Stomach (tissue), 19 donors: ENCODE measurements at places on chromosomes 12 and 14. TPM values are rescaled to one million over a fixed set of nuclear protein-coding genes. Genes with fewer than 3 reads are reported as not detected.

- DNase-seq = no peak
- no peak overlapping the region for H3K4me3 ChIP-seq
- no peaks in the 10 kb centered on the region for H3K27me3 ChIP-seq
- H3K4me1 ChIP-seq = peaks cover 52% of the 10 kb centered on the region
- H3K27ac ChIP-seq = peak overlapping the region; percentile 57
Measured at GRCh38 chr14:95530473-95531276, 4.2 kb upstream of the GLRX5 start.

- DNase-seq = no peak
- H3K27ac ChIP-seq = peak overlapping the region; percentile 68
- peaks cover 21% of the 10 kb centered on the region for H3K27me3 ChIP-seq
- no peaks in the 10 kb centered on the region for H3K36me3 ChIP-seq
- no peaks in the 10 kb centered on the region for H3K4me1 ChIP-seq
Measured at GRCh38 chr12:99983456-99984258, 1.1 kb downstream of the ANKS1B start.

P2RX7 gene
- 0.31 TPM for polyA plus RNA-seq

DNA sequence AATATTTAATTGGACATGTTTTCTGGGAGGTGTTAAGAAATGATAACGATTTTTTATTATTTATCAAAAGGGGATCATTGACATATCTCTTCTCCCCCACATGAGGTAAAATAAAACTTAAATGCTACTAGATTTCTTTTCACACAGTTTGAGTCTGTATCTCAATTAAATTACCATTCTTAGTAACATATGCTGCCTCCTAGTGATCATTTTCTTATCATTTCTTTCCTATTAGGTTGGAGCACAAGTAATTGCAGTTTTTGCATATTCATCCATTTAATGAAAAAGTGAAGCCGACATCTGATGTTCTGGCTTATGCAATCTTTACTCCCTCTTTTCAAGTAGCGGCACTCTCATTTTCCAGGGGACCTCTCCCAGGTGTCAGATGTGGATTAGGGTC is 24.9 kb downstream of the PUS7L start:
- H3K36me3 ChIP-seq = peaks cover 64% of the 10 kb centered on the region
- DNase-seq = no peak
- no peak overlapping the region for H3K4me3 ChIP-seq
- no peaks in the 10 kb centered on the region for H3K27me3 ChIP-seq
- H3K27ac ChIP-seq = no peak overlapping the region
- no peaks in the 10 kb centered on the region for H3K4me1 ChIP-seq

HNF1A gene
- polyA plus RNA-seq = 4.4 TPM

PMEL gene
- 2.1 TPM for polyA plus RNA-seq

GRCh38 chr14:89284333-89285058 is 132.5 kb downstream of the FOXN3 start:
- peaks cover 7% of the 10 kb centered on the region for H3K4me1 ChIP-seq
- H3K27ac ChIP-seq = no peak overlapping the region
- no peak for DNase-seq
- H3K4me3 ChIP-seq = no peak overlapping the region
- H3K27me3 ChIP-seq = no peaks in the 10 kb centered on the region
- peaks cover 12% of the 10 kb centered on the region for H3K36me3 ChIP-seq

DNA sequence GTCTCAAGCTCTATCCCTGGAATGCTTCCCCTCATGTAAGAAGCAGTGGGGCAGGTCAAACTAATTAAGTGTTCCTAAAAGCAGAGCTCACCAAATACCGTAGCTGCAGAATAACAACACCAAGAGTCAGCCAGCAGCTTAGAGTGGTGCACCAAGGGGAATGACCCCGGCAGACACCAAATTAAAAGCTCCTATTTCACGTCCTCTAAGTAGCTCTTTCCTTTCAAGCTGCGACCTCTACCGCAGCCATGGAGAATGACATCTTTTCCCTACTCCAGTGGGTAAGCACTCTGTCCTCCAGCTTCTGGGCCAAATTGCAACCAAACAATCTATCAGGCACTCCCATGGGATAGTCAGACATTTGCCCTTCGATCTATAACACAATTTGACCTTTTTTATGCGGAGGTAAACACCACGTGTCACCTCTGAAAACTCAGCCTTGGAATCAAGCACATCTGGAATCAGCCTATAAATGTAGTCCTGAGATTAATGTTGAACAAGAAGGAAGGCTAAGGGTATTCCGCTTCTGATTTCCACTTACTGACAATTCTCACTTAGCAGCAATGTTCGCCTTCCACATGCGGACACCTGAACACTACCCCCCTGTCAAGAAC is 67.6 kb upstream of the CDKN3 start:
- H3K27me3 ChIP-seq = no peaks in the 10 kb centered on the region
- no peaks in the 10 kb centered on the region for H3K36me3 ChIP-seq
- no peak overlapping the region for H3K27ac ChIP-seq
- H3K4me3 ChIP-seq = no peak overlapping the region
- peak; percentile 81 for DNase-seq

DNA sequence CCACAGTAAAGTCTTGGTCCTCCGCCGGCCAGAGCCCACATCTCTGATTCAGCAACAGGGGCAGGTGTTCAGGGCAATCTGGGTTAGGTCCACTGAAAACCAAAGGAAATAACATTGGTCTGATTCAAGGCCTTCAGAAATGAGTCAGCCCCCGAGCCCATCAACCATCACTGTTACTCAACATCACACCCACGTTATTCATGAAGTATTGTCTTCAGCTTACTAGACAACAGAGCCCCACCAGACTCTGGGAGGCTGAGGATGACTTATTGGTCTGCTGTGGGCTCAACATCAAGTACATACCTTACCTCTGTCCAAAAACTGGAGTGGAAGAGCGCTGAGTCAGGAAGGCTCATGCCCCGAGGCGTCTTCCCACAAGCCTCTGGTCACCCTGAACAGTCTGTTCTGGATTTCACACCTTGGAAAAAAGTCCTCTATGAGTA is 97.5 kb downstream of the ZFP36L1 start:
- H3K27ac ChIP-seq = no peak overlapping the region
- no peaks in the 10 kb centered on the region for H3K4me1 ChIP-seq
- no peaks in the 10 kb centered on the region for H3K36me3 ChIP-seq
- no peak for DNase-seq
- no peak overlapping the region for H3K4me3 ChIP-seq

GRCh38 chr12:11969437-11970154 is 101.1 kb upstream of the BCL2L14 start:
- H3K27me3 ChIP-seq = no peaks in the 10 kb centered on the region
- no peaks in the 10 kb centered on the region for H3K4me1 ChIP-seq
- DNase-seq = no peak
- no peak overlapping the region for H3K27ac ChIP-seq
- H3K36me3 ChIP-seq = no peaks in the 10 kb centered on the region

DNA sequence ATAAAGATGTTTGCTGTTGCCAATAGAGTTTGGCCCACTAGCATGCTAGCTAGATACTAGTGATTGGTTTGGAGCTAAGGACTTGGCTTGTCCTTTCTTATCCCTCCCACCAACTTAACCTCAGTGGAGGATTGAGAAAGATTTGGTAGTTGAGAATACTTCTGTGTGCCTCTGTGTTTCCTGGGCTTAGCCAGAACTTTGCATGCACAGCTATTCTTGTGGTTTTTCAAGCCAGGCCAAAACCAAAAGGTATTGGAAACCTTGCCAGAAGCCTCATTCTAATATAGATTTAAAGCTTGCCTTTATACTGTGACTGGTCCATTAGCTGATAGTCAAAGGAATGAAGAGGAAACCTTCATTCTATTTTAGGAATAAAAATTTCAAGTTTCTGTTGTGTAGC is 188.5 kb downstream of the CCDC91 start:
- H3K27ac ChIP-seq = no peak overlapping the region
- no peak for DNase-seq
- no peak overlapping the region for H3K4me3 ChIP-seq
- no peaks in the 10 kb centered on the region for H3K4me1 ChIP-seq

DNA sequence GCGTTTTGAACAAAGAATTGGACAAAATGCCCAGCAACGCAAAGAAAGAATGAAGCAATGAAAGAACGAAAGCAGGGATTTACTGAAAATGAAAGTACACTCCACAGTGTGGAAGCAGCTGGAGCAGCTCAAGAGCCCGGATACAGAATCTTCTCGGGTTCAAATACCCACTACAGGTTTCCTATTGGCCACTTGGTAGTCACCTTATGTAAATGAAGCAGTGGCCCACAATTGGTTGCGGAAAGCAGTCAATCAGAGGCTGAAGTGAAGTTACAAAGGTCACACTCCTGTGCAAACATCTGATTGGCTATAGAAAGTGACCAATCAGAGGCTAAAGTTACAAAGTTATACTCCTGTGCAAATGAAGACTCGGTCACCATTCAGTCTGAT is 15.0 kb upstream of the PPP1R13B start:
- peaks cover 6% of the 10 kb centered on the region for H3K4me1 ChIP-seq
- H3K27ac ChIP-seq = no peak overlapping the region
- no peaks in the 10 kb centered on the region for H3K36me3 ChIP-seq

TMEM120B gene
- 4.4 TPM for polyA plus RNA-seq

KRT79 gene
- 0.15 TPM for polyA plus RNA-seq

GRCh38 chr12:106625976-106626375 is 43.2 kb downstream of the RFX4 start:
- no peaks in the 10 kb centered on the region for H3K36me3 ChIP-seq
- no peaks in the 10 kb centered on the region for H3K4me1 ChIP-seq
- H3K4me3 ChIP-seq = no peak overlapping the region
- H3K27me3 ChIP-seq = no peaks in the 10 kb centered on the region
- H3K27ac ChIP-seq = no peak overlapping the region
- no peak for DNase-seq

DNA sequence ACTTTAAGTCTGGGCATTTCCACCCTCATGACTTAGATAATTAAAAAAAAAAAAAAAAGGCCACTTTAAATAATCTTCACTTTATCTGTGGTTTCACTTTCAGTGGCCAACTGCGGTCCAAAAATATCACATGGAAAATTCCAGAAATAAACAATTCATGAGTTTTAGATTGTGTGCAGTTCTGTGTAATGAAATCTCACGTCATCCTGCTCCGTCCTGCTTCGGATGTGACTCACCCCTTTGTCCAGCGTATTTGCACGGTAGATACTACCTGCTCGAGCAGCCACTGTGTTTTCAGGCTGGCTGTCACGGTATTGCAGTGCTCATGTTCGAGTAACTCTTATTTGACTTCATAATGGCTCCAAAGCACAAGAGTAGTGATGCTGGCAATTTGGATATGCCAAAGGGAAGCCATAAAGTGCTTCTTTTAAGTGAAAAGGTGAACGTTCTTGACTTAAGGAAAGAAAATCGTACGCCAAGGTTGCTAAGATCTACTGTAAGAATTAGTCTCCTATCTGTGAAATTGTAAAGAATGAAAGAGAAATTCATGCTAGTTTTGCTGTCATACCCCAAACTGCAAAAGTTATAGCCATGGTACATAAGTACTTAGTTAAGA is 2.4 kb downstream of the E2F7 start:
- peaks cover 28% of the 10 kb centered on the region for H3K4me1 ChIP-seq
- H3K27me3 ChIP-seq = peaks cover 4% of the 10 kb centered on the region
- peak; percentile 80 for DNase-seq
- no peaks in the 10 kb centered on the region for H3K36me3 ChIP-seq
- peak overlapping the region; percentile 7 for H3K4me3 ChIP-seq
- H3K27ac ChIP-seq = no peak overlapping the region

- no peaks in the 10 kb centered on the region for H3K27me3 ChIP-seq
- peaks cover 10% of the 10 kb centered on the region for H3K4me1 ChIP-seq
- no peak overlapping the region for H3K4me3 ChIP-seq
- no peak overlapping the region for H3K27ac ChIP-seq
- H3K36me3 ChIP-seq = no peaks in the 10 kb centered on the region
Measured at GRCh38 chr12:112900298-112901145, 6.2 kb upstream of the OAS1 start.

DNA sequence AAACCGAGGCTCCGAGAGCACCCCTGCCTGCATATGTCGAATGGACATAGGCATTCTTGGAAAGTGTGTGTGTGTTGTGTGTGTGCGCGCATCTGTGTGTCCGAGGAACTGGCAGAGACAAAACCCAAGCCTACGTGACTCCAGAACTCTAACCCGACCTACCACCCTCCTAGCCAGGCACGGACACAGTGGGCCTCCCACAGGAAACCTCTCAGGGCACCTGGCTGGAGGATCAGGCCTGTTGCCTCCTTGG is 556 bp upstream of the PGF start:
- H3K4me3 ChIP-seq = peak overlapping the region; percentile 56
- H3K27ac ChIP-seq = no peak overlapping the region
- H3K36me3 ChIP-seq = no peaks in the 10 kb centered on the region
- peaks cover 43% of the 10 kb centered on the region for H3K27me3 ChIP-seq

DNA sequence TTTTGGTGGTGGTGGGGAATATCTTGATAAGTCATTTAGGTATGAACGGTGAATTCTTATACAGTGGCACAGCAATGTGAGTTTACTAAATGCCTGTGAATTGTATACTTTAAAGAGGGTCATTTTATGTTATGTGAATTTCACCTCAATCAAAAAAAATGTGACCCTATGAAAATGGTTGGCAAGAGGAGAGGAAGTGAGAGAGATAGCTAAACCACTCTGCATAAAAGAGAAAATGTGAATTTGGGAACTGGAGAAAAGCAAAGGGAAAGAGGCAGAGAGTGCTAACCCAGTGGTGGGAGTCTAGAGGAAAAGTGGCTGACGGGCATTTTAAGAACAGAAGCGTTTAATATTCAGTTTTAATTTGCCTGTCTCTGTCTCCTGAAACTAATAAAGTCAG is 93.8 kb downstream of the SLC38A6 start:
- H3K4me3 ChIP-seq = no peak overlapping the region
- no peaks in the 10 kb centered on the region for H3K27me3 ChIP-seq
- H3K36me3 ChIP-seq = no peaks in the 10 kb centered on the region
- H3K4me1 ChIP-seq = no peaks in the 10 kb centered on the region
- DNase-seq = no peak
- H3K27ac ChIP-seq = no peak overlapping the region

NYNRIN gene
- 2.3 TPM for polyA plus RNA-seq

GRCh38 chr12:113854385-113855142 is 111.6 kb downstream of the RBM19 start:
- H3K4me1 ChIP-seq = peaks cover 11% of the 10 kb centered on the region
- no peaks in the 10 kb centered on the region for H3K27me3 ChIP-seq
- no peak overlapping the region for H3K27ac ChIP-seq
- peaks cover 56% of the 10 kb centered on the region for H3K36me3 ChIP-seq
- no peak overlapping the region for H3K4me3 ChIP-seq

- H3K4me1 ChIP-seq = no peaks in the 10 kb centered on the region
- H3K4me3 ChIP-seq = no peak overlapping the region
- H3K27ac ChIP-seq = no peak overlapping the region
- DNase-seq = no peak
- no peaks in the 10 kb centered on the region for H3K36me3 ChIP-seq
- no peaks in the 10 kb centered on the region for H3K27me3 ChIP-seq
Measured at GRCh38 chr12:98466640-98467400, 48.6 kb upstream of the TMPO start.

GRCh38 chr12:46981622-46982021 is 97.8 kb upstream of the PCED1B start:
- H3K36me3 ChIP-seq = no peaks in the 10 kb centered on the region
- no peaks in the 10 kb centered on the region for H3K27me3 ChIP-seq
- DNase-seq = no peak
- no peak overlapping the region for H3K4me3 ChIP-seq

CEP290 gene
- polyA plus RNA-seq = 2.9 TPM

GRCh38 chr12:54993181-54993835 is 8.7 kb upstream of the TESPA1 start:
- no peaks in the 10 kb centered on the region for H3K27me3 ChIP-seq
- H3K27ac ChIP-seq = no peak overlapping the region
- DNase-seq = peak; percentile 42
- H3K4me1 ChIP-seq = no peaks in the 10 kb centered on the region
- no peak overlapping the region for H3K4me3 ChIP-seq
- H3K36me3 ChIP-seq = no peaks in the 10 kb centered on the region
